ENCODE measurements at places on chromosomes 3 and 15. TPM values are rescaled to one million over a fixed set of nuclear protein-coding genes. Genes with fewer than 3 reads are reported as not detected.
A peak's percentile ranks its signal among the peaks of the same experiment; 100 is the strongest.

DNA sequence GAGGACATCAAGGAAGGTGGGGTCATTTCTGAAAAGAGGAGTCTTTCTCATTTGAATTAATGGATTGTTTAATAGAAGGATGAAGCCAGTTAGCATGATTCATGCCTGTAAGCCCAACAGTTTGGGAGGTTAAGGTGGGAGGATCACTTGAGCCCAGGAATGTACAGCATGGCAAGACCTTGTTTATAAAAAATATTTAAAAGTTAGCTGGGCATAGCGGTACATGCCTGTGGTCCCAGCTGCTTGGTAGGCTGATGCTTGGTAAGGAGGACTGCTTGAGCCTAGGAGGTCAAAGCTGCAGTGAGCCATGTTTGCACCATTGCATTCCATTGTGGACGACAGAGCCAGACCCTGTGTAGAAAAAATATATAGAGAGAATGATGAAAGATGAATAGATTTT lies 165.5 kb downstream of the ALCAM start:
- no peak for DNase-seq

- peak; percentile 69 for DNase-seq
Measured at GRCh38 chr3:185912929-185913901, 24.6 kb downstream of the TRA2B start.

SPESP1 gene
- not detected for total RNA-seq

IQCF5 gene
- total RNA-seq, result not detected

GRCh38 chr15:60118146-60118545 lies 114.0 kb downstream of the FOXB1 start:
- no peak for DNase-seq

USP50 gene
- not detected for total RNA-seq

- DNase-seq, result no peak
Measured at GRCh38 chr3:43178891-43179366, 73.0 kb upstream of the POMGNT2 start.

KCNAB1 gene
- not detected for total RNA-seq

CORO2B gene
- 0.26 TPM for total RNA-seq

GRCh38 chr3:42229942-42230688 lies 35.9 kb downstream of the CCK start:
- DNase-seq, result peak; percentile 50

WNT5A gene
- 55.8 TPM for total RNA-seq

DNA sequence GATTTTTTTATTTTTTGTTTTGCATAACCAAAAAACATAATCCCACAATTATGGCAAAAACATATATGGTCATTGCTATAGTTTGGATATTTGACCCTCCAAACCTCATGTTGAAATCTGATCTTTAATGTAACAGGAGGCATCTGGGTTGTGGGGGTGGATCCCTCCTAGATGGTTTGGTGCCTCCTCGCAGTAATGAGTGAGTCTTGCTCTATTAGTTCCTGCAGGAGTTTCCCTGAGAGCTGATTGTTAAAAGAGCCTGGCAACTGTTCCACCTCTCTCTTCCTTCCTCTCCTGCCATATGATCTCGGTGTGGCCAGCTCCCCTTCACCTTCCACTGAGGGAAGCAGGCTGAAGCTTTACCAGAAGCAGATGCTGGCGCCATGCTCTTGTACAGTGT lies 33.2 kb upstream of the TRIM59 start:
- DNase-seq, result no peak

- no peak for DNase-seq
Measured at GRCh38 chr15:37002041-37002672, 98.2 kb downstream of the MEIS2 start.

- DNase-seq, result no peak
Measured at GRCh38 chr3:150703299-150703755, 393 bp downstream of the ERICH6 start.

DNA sequence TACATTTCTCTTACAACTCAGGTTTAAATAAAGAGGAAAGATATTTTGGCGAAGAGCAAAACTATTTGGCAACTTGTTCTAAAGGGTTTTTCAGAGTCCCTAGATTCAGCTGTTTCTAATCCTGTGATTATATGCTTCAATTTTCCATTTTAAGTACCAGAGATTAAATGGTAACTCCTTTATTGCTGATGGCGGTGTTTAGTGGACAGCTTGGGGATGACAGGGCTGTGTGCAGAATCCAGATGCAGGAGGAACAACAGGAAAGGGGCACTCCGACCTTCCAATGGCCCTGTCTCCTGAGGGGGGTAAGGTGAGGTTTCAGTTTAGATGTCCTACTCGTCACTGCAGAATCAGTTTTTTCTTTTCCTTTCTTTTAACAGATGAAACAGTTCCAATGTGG lies 405.0 kb downstream of the PDCD6IP start:
- DNase-seq, result no peak

- DNase-seq, result no peak
Measured at GRCh38 chr3:13064964-13065363, 8.3 kb downstream of the IQSEC1 start.

- DNase-seq, result no peak
Measured at GRCh38 chr3:166191411-166191810, 354.2 kb upstream of the BCHE start.

DNA sequence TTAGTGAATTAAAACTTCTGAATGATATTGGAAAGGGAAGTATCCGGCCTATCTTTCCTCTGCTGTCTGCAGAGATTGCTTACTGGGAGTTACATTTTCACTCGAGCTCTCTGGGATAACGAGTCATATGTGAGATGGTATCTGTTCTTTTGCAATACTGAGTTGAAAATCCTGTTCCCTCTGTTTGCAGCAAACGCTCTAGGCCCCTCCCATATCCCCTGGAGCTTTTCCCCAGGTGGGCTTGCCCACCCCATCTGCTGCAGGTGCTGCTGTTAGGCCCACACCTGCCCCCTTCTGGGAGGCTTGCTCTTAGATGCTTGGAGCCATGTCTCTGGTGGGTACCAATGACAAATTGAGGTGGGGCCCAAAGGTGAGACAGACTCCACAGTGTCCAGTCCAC lies 42.7 kb upstream of the MTMR10 start:
- DNase-seq, result no peak

DNA sequence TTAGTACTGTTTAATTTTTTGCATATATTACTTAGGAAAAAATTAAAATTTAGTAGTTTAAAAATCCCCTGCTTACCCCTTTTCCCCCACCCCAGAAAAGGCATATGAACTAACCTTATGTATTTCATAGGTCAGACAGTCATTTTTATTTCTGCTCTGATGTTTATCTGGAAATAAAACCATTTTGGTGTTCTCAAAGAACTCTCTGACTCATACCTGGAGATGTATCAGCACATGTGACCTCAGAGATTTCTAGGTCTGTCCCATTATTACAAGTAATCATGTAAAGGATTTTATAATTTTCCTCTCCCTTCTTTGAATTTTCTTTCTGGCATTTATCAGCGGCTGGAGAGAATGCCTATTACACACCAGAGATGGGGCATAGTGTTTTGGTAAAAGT lies 14.1 kb upstream of the CCR8 start:
- no peak for DNase-seq

DNA sequence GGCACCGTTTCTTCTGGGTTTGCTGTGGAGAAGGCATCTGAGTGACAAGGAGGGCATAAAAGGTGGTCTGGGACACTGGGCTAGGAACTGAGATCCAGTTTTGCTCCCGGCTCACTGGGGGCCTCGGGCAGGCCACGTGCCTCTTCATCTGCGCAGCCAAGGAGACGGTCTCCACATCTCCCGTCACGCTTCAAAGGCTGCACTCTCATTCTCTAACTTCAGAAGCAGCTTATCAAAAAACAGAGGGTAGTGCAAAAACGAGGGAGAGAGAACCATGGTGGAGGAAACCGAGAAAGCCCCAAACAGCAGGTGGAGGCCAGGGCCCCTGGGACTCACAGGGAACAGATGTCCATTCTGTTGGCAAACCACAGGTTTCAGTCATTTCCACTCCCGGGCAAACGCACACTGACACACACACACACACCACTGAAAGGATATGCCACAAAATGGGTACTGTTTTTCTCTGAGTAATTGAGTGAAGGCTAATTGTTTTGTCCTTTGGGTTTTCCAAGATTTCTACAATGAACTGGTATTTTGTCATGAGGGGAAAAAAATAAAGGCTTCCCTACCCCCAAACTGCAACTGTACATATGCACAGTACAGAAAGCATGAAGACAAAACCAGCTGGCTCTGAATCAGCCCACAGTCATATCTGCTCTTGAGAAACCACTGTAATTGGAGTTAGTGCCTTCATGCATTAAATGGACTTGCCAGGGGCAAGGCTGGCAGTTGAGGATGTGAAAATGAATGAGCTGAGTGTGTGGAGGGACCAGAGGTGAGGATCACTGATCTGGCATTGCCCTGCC lies 71.9 kb downstream of the MGLL start:
- peak; percentile 65 for DNase-seq

CMTM6 gene
- total RNA-seq, result 73.4 TPM

DNA sequence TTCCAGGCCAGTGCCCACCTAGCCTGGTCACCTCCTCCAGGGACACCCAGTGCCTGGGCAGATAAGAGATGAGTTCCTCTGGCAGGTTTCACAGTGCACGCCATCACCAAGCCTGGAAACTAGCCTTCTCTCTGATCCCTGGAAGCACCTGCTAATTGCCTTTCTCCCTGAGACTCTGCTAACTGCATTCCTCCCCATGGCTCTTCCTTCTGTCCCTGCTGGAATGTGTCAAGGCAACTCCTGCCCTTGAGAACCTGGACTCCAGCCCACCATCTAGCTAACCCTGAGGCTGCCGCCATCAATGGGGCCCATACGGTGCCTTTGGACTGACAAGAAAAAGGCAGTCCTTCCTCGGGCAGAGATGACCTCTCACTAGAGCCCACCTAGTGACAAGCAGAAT lies 18.5 kb downstream of the VIPR1 start:
- DNase-seq, result no peak

DAZL gene
- total RNA-seq, result not detected

DNA sequence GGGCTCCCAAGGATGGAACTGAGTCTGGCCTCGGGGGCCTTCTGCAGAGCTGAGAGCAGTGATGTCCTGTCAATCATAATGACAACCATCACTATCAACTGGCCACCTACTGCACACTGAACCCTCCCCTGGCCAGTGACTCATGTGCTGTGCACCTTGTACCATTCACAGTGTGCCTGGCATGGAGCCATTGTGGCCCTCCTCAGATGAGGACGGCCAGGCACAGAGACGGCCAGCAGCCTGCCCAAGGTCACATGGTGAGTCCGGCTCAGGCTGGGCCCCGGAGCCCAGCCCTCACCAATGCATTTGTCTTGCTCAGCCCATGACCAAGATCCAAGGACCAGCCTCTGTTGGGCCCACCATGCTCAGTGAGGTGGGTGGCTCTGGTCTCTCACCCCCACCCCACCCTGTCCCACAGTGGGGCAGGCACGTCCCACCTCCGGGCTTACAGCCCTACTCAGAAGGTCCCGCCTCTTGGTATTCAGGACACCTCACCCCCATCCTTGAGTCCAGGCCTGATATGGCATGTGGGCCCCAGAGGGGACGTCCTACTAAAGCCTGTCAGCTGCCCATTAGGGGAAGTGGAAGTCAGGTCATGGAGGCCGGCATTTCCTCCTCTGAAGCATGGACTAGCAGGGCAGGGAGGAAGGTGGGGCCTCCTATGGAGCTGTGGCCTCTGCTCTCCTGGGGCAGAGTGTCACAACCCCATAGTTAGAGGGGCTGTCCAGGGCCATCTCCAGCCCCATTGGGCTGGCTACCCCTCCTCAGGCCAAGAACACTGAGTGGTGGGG lies 35.9 kb upstream of the TMEM115 start:
- no peak for DNase-seq

CCDC33 gene
- total RNA-seq, result not detected

- no peak for DNase-seq
Measured at GRCh38 chr15:29825227-29825626, 3.0 kb upstream of the TJP1 start.

- no peak for DNase-seq
Measured at GRCh38 chr3:146390957-146391356, 78.4 kb downstream of the PLSCR2 start.

DNA sequence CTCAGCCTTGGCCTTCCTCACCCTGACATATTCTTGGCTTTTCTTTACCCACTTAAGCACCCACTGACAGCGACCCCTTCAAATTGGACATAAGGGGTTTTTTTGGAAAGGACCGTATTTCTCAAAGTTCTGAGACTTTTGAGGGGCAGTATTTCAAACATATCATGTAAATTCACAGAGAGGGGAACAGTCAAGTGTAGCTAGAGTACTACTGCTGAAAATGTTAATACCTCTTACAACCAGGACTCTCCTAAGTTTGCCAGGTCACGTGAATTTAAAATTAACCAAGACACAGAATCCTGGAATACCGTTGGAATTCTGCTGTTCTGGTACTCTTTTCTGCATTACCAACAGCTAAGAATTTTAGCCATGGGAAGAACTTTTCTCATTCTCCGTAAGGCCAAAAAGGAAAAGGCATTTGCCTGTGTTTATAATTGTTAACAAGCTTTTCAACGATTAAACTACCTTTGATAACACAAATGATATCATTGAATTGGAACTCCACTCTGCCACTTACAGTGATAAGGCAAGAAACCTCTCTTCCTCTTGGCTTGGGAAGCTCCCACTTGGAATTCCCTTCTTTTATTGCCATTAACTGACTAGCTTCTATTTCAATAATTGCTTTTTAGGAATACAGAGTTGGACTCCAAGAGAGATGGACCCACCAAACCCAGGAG lies 597 bp upstream of the GBE1 start:
- no peak for DNase-seq

All from Karpas-422 (cell line).